Activated CD8-positive, alpha-beta memory T cell treated with anti-CD3 and anti-CD28 coated beads, Interleukin-2, amount 50 U/mL, for 48 hours (primary cell): ENCODE measurements at places on chromosomes 5 and 9.

DNA sequence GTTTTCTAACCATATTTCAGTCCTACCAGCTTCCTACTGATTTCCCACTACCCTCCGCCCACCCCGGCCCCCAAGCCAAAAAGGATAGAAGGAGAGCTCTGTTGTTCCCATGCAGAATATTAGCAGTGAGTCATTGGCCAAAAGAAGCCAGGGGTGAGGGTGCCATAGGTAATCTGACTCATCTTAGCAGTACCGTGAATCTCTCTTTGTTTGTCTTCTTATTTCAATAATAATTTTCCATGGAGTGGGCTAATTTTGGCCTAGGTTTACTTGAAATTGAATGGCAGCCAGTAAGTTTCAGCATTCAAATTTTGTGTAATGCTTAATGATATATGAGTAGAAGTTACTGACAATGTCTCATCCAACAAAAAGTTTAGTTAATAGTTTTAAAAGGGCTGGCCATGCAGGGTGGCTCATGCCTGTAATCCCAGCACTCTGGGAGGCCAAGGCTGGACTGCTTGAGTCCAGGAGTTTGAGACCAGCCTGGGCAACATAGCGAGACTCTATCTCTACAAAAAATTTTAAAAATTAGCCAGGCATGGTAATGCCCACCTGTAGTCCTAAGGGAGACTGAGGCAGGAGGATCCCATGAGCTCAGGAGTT, 74.2 kb downstream of the C9orf152 start:
- no peak for DNase-seq

GRCh38 chr5:199950-200645, 8.8 kb downstream of the LRRC14B start:
- DNase-seq: no peak

- DNase-seq: no peak
Observed at GRCh38 chr5:8879248-8879647, 666.6 kb downstream of the SEMA5A start.

DNA sequence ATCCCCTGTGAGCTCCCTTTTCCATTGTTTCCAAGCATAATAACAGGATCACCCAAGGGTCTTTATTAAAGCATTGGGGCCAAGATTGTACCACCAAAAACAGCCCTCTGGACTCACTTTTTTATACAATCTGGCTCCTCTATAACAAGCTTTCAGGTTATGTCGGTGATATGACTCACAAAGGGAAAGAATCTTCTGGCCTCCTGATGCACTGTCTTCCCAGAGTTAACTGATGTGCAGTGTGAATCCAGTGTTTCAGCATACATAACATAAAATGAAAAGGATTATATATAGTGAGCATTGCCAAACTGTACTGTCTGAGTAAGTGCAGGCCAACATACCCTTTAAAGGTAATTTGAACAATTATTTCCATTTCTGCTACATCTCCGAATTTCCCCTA, 33.9 kb upstream of the MAN2A1 start:
- DNase-seq: no peak

DNA sequence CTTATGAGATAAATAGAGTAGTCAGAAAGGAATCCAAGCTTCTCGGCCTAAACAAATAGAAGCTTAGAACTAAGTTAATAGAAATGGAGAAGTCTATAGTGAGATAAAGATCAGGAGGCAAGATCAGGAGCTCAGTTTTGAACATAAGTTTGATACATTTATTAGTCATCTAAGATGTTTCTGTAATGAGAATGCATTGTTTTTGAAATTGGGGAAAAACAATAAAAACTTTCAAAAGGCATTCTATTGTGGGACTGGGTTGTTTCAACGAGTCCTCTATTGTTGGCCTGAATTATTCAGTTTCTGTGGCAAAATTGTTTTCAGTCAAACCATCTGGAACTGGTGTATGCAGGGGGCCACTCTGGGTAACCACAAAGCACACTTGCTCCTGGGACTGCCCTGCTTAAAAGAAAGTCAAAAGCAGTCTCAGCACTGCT, 181.0 kb upstream of the CLINT1 start:
- no peak for DNase-seq

DNA sequence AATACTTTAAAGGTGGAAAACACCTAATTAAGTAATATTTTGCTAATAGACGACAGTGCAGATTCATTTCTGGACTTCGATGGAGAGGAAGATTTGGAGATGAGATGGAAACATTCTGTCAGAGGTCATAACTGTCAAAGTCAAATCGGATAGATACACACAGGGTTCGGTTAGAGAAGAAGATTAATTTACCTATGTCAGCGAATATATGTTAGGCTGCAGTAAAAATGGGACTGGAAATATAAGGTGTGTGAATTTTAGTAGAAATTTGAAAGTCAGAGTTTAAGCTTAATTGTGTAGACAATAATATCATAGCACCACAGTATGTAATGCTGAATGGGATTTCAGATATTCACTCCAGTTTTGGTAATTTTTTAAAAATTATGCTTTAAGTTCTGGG, 1020.3 kb upstream of the ACO1 start:
- DNase-seq: no peak
